AG04450 (cell line): ENCODE measurements at places on chromosomes 16 and 17.

GRCh38 chr17:55794725-55795482 is 44.1 kb downstream of the PCTP start:
- no peak for DNase-seq

DNA sequence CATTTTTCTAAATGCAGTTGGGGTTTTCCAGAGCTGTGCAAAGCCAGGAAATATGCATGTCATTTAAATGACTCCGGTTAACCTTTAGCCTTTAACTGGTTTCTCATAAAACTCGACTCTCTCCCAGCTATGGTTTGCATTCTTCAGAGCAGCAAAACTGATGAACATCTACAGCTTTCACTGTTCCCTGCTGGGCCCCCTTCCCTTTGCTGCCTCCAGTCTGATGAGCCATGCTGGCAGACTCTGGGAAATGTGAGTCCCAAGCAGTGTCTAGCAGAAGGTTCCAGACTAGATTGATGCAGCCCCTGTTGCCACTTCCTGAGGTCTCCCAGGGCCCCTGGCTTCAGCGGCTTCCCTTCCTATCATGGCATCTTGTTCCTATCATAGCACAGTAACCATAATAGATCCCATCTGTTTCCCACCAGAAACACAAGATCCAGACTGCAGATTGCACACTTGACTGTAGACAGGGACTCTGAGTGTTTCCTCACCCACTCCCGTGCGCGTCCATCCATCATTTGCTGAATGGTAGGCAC is 135.4 kb downstream of the CLEC16A start:
- peak; percentile 93 for DNase-seq

- DNase-seq: no peak
These were observed 29.0 kb downstream of the TRPV2 start for GRCh38 chr17:16444258-16444886.

- no peak for DNase-seq
These were observed 985 bp downstream of the SGSM2 start for GRCh38 chr17:2338315-2338657.

- no peak for DNase-seq
These were observed 9.7 kb downstream of the TMC6 start for GRCh38 chr17:78118801-78119241.

DNA sequence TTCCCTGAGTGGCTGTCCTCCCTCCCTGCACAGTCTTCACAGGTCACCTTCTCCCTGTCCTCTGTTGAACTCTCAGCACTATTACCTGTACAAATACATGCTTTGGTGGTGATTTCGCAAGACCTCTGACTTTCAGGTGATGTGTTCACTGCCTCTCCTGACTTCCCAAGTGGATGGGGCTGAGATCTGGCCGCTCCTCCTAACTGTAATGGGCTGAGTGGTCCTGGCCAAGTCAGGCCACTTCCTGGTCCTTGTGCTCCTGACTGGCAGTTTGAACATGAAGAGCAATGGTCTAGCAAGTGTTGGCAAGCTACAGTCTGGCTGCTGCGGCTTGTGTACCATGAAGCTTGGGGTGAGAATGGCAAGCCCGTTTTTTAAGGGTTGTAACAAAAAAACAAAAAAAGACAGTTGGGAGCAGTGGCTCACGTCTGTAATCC is 11.7 kb upstream of the TMED6 start:
- no peak for DNase-seq

DNA sequence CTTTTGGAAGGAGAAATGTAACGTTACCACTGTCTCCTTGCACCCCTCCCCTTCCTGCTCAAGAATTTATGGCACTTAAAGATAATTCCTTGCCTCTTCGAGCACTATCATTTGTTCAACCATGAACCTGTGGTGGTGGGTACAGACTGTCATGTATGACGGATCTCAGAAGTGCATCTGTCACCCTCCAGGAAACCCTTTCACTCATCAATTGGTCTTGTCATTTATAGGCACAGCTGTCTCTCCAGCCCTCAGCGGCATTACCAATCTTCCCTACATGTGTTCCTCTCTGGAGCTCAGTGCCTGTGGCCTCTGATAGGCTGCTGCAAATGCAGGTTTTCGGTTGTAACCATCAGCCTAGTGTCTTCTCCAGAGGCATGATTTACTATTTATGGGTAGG is 15.0 kb downstream of the CNTNAP4 start:
- no peak for DNase-seq

- DNase-seq: no peak
These were observed 15.2 kb downstream of the RPH3AL start for GRCh38 chr17:337453-337852.

DNA sequence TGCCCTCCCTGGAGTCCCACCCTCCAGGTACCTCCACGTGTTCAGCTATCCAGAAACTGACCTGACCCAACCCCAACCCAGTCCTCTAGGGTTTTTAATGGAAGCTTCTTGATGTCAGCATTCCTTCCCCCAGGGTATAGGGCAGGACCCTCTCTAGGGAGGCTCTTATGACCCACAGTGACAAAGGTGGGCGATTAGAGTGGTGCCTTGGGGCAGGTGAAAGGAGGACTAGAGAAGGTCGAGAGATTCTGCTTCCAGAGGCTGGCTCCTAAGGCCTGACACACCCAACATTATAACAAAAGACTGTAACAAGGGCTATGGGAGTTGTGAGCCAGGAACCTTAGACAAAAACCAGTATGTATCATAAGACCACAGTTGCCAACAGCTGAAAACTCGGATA is 17.2 kb downstream of the COX11 start:
- DNase-seq: no peak

DNA sequence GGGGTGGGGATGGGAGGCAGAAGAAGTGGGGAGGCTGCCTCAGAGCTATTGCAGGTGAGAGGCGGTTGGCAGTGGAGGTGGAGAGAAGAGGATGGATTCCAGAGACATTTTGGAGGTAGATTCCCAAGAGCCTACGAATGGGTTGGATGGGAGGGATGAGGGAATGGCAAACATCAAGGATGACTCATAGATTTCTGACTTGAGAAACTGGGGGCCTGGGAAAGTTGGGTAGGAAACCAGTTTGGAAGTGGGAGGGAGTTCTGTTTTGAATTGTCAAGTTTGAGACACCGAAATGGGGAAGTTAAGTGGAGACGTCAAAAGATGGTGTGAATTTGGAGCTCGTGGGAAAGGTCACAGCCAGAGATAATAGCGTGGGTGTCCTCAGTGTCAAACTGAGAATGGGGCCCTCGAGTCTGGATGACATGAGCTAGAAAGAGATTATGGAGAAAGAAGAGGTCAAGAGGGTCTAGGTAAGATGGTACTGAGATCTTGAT is 6.2 kb upstream of the CYLD start:
- DNase-seq: no peak

GRCh38 chr16:62638964-62639870 is 603.0 kb upstream of the CDH8 start:
- no peak for DNase-seq

DNA sequence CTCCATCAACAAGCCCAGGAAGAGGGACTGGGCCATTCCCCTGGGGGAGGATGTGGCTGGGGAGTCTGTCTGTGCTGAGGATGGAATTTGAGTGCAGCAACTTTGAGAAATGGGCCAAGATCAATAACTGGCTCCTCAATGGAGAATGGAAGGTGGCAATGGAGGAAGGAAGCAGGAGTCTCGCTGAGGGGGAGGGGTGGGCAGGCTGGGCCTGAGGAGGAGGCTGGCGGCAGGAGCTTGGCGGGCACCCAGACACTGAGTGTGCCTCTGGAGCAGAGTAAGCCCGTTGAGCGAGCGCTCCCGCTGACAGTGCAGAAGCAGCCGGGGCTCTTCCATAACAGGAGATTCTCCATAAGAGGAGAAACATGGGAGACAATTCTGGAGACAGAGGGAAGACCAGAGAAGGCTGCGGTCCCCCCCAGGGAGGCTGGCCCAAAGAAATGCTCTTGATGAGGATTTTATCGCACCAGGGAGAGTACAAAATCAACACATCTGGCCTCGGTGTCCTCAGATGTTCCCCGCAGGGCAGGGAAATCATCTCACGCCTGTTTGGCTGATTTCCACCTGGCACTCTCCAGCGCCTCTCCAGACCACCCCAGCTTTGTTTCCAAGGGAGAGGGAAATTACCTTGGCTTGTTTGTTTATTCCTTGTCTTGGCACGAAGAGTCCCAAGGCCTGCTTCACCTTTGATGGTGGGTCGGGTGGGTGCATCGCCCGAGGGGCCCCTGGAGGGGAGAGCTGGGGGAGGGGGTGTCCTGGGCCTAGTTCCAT is 2.8 kb upstream of the MMP15 start:
- no peak for DNase-seq

DNA sequence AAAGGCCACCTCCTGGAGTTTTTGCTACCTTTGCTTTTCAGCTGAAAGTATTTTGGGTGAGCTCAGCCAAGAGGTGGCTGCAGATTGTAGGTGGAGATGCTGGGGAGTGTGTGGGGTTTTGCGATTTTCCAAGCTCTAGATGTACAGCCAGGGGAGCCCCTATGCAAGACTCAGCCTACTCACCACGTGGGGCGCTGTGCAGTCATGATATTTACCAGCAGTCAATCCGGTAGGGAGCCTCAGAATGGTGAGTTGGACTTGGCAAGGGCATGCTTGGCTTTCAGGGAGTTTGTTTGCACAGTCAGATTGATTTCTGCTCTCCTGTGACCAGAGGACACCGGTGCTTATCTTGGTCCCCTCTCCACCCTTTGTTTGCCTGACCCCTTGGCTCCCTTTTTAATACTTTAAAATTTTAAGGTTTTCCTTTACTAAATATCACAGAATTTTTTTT is 175.3 kb downstream of the UTP18 start:
- no peak for DNase-seq

GRCh38 chr17:45854209-45854608 is 9.5 kb downstream of the SPPL2C start:
- DNase-seq: no peak

- DNase-seq: no peak
These were observed 26.4 kb upstream of the CACNG1 start for GRCh38 chr17:67017910-67018309.

DNA sequence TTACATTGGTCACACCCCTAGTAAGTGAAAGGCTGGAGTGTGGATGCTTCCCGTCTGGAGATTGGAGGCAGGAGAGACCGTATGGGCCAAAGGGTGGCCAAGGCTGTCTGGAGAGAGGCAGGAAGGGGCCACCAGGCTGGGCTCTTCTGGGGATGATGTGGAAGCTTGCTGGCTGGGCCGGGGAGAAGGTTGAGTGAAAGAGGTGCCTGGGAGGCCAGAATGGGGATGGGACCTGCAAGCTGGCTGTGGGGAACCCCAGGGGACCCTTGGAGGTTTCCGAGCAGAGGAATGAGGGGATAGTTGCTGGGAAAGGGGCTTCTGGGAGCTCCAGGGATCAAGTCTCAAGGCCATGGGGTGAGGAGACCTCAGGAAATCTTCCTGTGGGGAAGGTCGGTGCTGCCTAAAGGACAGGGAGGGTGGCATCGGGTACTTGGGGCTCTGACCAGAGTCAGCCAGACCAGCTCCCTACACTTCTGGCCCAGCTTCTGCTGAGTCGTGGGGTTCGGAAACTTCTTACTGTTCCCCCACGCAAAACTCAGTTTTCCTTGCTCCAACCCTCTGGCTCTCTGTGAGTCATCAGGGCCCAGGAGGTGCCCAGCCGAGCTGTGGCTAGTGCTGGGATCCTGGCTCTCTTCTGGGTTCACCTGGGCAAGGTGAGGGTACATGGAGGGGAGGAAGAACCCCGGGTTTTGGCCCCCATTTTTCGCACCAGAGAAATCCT is 3.1 kb downstream of the MRC2 start:
- DNase-seq: no peak

GRCh38 chr16:64422259-64422658 is 699.6 kb downstream of the CDH11 start:
- DNase-seq: no peak

- DNase-seq: no peak
These were observed 350.9 kb downstream of the TMEM114 start for GRCh38 chr16:8239443-8239842.

DNA sequence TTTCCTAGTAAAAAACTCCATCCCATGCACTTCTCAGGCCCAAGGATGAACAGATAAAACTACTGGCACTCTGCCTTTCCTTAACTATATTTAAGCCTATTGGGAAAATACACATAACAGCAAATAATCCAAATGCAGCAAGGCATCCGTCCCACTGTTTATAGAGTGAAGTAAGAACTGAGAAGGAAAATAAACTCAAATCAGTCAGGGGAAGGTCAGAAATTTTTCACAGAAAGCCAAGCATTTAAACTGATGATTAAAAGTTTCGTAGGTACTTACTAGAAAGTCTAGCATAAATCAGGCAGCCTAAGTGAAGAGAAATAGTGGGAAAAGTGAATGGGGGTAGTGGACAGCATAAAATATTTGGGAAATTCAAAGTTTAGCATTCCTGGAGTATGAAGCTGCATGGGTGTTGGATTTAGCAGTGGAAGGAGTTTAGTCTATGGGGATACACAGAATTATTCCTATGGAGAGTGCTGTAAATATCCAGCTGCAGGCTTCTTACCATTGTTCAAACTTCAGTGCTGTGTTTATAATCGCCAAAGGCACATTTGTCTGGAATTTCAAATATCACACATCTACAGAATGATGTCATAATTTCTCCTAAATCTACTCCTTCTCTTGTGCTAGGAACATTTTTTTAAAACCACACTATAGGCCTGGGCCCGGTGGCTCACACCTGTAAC is 1131.0 kb upstream of the GOT2 start:
- DNase-seq: no peak

DNA sequence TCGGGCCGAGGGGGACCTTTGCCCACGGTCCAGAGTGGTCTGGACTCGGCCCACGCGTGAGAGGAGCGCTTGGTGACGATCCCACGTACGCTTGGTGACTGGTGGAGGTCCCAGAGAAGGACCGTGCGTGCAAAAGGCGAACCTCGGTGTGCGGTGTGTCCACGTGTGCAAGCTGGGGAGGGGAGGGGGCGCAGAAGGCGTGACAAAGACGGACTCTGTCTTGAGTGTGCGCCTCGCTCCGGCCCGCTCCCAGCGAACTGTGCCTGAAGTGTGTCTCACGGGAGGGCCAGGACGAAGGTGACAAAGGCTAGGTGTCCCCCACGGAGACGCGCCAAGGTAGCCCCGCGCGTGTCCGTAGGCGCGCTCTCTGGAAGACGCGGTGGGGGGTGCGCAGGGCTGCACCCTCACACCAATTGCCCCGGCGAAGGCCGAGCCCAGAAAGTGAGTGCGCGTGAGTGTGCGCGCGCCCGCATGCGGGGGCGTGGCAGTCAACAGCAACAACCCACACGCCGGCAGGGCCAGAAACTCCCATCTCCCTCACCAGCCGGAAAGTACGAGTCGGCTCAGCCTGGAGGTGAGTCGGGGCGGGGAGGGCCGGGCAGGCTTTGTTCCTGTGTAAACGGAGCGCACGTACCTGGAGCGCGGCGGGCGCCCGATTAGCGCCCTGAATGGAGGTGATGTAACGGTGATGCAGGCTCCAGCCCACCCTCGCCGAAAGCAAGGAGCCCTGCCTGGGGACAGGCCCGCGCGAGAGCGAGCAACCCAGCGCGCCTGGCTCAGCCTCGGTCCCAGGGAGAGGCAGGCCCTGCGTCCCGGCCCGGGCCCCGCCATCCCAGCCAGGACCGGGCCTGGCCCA is at the start of gene GPRC5C:
TSS of gene GPRC5C (plus strand) at position 521 of the 856 bp plus-strand sequence. CDS start 7,689 bp downstream, outside the sequence.
- no peak for DNase-seq

- DNase-seq: no peak
These were observed 14.4 kb downstream of the NDUFAF8 start for GRCh38 chr17:81253358-81254131.

GRCh38 chr17:81557276-81558114 is 5.3 kb upstream of the FAAP100 start:
- no peak for DNase-seq
